ENCODE measurements at places on chromosomes 16 and 17.

GRCh38 chr16:65895906-65896305 lies 470.6 kb upstream of the CDH5 start:
- DNase-seq, result no peak

DNA sequence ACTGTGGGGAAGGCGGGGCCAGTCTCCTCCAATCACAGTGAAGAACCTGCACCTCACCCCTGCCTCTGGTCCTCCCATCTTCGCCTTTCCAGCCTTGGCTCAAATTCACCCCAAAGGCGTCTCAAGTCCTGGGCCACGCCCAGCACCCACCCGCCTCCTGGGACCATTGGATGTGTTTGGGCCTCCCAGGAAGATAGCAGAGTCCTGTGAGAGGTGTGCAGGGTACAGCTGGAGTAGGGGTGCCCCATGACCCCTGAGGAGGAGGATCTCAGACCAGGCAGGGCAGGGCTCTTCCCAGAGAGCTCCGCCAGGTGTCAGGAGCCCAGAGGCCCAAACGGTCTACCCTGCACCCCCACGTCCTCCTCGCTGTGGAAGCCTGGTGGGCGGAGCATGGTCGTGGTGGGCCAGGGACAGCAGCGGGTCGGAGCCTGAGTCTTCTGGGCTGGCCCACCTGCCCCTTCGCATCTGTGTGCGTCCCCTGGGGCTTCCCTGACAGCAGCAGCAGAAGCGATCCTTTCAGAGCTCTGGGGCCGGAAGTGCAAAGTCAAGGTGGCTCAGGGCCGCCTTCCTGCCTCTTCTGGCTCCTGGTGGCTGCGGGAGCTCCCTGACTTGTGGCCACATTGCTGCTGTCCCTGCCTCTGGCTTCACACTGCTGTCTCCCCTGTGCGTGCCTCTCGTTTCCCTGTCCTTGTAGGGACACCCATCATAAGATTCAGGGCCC lies 34.9 kb upstream of the ZNF469 start:
- no peak for DNase-seq

GRCh38 chr16:23505671-23506605 lies 4.4 kb downstream of the GGA2 start:
- DNase-seq, result peak; percentile 11

DNA sequence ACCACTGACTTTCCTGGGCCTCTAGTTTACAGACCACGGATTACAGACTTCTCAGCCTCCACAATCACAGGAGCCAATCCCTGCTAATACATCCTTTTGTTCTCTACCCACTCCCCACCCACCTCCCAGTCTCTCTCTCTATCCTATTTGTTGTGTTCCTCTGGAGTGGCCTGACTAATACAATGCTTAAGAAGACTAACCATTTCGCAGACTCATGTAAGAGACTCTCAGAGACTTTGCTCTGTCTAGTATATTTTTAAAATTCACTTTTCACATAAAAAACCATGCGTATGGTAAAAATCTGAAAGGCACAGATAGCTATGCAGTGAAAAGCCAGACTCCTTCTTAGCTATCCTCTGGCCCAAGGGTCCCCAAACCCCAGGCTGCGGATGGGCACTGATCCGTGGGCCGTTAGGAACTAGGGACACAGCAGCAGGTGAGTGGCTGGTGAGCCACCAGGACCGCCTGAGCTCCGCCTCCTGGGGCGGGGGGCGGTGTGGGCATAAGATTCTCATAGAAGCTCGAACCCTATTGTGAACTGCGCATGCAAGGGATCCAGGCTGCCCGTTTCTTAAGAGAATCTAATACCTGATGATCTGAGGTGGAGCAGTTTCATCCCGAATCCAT lies 7.6 kb downstream of the PIK3R6 start:
- no peak for DNase-seq

- no peak for DNase-seq
Observed at GRCh38 chr17:6456321-6456720, 12.1 kb downstream of the PIMREG start.

DNA sequence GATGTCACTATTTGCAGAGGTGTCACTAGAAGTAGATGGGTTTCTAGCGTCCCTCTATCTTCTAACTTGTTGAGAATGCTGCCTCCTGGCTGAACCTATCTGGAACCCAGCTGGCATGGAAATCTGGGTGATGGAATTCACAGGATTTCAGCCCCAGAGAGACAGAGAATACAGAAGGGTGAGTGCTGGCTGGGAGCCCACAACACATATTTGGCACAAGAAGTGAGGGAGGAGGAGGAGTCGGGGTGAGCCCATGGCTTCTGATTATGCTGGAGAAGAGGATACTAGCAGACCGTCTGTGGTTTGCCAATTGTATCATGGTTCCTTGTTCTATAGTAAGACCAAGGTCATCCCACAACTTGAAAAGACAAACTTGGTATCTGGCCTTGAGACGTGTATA lies 557.8 kb upstream of the SALL1 start:
- DNase-seq, result no peak

DNA sequence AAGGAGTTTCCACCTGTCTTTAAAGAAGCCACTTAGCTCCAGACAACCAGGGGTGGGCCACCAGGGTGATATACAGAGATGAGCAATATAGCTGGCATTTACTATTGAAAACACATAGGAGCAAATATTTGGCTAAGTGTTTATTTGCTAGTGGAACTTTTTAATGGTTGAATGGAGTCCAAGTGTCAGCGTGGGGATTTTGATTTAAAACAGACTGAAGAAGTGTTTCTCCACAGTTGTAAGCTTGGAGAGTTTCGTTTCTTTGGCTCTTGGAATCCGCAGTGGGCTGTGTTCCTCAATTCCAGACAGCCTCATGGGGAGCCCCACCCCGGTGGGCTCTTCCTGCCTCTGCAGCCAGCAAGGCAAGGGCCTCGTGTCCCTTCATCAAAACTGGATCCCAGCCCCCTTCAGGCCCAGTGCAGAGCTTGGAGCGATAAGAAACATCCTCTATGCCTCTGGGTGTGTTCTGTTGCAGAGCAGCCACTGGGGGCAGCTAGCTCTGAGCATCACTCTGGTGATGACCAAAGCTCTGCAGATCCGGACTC lies 36.1 kb downstream of the NOG start:
- peak; percentile 18 for DNase-seq

- DNase-seq, result no peak
Observed at GRCh38 chr17:78658281-78658785, 81.1 kb upstream of the DNAH17 start.

DNA sequence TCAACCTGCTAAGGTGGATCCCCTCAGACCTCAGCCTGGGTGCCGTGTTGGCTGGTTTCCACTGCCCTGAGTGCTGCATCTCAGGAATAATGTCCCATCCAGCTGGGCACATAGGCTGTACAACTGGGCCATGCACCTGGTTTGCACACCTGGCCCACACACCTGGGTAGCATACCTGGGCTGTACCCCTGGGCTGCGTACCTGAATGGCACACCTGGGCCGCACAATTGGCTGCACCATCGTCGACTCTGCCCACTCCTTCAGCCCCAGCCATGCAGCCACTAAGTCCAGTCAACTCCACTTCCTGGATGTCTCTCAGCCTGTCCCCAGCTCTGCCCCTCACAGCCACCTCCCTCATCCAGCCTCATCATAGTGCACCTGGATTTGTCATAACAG lies 7.9 kb downstream of the SLC5A10 start:
- DNase-seq, result no peak

DNA sequence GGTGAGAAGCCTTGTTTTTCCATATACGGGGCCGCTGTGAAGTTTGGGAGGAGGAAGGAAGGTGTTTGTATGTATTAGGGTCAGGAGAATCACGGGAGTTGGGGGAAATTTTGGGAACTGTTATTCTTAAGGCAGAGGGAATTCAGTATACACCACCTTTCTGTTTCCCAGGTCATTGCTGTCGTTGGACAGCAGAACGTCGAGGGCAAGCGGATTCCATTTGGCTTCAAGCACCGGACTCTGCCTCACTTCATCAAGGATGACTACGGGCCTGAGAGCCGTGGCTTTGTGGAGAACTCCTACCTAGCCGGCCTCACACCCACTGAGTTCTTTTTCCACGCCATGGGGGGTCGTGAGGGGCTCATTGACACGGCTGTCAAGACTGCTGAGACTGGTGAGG lies 17.6 kb downstream of the POLR2A start:
- DNase-seq, result no peak

DNA sequence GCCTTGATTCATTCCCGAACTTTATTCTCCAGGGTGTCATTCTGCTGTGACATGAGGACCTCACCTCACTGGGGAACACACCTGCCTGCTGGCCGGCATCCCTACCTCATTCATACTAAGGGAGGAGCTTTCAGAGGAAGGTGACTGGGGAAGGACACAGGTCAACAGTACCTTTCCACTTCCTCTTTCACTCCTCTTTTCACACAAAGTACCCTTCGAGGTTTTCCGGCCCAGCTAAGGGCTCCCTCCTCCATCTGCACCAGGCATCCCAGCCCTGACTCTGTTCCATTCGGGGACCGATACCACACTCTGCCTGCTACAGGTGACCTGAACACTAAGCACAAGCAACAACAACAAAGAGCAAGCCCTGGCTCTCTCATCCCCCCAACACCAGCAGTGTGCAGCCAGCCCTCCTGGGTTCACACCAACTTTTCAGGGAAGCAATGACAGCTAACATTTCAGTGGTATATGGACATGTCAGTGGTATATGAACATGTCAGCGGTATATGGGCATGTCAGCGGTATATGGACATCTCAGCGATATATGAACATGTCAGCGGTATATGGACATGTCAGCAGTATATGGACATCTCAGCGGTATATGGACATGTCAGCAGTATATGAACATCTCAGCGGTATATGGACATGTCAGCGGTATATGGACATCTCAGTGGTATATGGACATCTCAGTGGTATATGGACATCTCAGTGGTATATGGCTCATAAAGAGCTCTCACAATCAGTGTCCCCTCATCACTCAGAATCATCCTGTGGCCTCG lies 16.0 kb downstream of the TRIM25 start:
- DNase-seq, result no peak

DNA sequence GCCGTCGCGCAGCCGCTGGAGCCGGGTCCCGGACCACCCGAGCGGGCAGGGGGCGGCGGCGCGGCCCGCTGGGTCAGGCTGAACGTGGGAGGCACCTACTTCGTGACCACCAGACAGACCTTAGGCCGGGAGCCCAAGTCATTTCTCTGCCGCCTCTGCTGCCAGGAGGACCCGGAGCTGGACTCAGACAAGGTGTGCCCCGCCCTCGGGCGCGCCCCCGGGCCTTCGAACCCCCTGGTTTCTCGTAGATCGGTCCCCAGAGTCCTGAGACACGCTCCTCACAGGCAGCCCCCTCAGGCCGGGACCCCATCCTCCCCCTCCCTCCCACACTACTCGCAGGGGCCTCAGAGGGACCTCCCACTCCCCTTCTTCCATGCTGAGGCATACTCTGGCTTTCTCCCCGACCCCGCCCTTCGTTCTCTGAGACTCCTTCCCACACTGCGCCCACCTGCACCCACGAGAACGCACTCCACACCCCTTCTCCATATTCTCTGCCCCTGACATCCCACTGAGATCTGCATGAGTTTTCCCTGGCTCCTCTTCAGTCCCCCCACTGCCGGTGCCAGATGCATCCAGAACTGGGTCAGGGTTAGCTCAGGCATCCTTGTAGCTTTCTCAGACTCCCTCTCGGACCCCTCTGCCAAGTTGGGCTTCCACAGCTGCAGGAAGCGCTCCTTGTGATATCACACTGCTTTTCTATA lies 523 bp downstream of the KCTD2 start:
- DNase-seq, result no peak

- DNase-seq, result no peak
Observed at GRCh38 chr16:79677799-79678530, 77.4 kb upstream of the MAF start.
